NCI-H2081 treated with DMSO at 0.1 percent for 48 hours (cell line): ENCODE measurements at places on chromosomes 3 and 15.

GRCh38 chr15:40108061-40108854 lies 421 bp downstream of the BMF start:
- DNase-seq = no peak

DNA sequence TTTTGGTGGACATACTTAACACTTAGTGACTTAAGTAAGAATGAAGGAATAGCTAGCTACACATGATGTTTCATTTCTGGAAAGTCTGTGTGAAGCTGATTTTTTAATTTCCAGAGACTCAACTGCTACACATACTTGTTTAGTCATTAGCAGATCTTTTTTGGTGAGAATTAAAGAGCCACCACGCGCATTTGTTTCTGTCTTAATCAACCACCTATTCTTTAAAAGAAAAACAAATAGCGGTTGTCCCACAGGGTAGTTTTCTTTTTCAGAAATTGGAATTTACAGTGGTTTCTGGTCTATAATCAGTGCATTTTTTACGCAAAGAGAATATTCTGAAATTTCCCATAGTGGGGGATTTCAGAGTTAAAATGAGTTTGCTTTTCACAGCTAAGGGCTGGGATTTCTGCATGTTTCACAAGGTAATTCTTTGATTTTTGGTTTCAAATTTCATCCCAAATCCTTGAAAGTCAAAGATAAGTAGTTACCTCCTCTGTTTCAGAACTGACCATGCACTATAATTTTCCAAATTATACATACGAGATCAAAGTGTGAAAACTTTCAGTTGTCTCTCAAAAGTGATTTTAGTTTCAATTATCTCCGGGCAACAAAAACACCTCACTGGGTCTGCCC lies 631.0 kb upstream of the GRM7 start:
- no peak for DNase-seq

GRCh38 chr3:166283840-166284239 lies 446.6 kb upstream of the BCHE start:
- no peak for DNase-seq

DNA sequence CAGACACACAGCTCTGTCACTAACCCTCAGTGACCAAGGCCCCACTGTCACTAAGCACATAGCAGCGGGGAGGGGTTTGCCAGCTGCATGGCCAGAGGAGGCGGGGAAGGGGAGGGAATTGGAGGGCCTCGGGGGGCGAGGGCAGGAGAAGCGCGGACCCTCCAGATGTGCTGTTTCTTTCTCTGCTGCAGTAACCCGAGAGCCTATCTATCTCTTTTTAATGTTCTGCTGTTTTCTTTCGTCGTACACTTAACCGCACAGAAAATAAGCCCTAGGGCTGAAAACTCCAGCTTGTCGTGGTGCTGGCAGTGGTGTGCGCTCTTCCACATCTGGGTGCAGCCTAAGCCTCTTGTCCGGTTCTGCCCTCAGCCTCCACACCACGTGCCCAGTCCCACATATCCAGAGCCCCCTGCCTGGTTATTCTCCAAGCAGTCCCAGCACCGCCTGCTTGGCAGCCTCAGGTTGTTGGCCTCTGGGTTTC lies 51.1 kb downstream of the BDH1 start:
- no peak for DNase-seq

DNA sequence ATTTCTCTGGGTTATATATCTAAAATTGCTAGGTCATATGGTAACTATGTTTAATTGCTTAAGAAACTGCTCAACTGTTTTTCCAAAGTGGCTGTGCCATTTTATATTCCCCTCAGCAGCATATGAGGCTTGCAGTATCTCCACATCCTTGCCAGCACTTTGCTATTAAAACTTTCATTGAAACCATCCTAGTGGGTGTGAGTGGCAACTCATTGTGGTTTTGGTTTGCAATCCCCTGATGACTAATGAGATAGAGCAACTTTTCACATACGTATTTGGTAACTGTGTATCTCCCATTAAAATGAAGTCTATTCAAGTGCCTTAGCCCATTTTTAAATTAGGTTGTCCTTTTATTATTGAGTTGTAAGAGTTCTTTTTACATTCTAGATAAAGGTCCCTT lies 17.3 kb downstream of the KPNA1 start:
- DNase-seq = no peak

- DNase-seq = no peak
Observed at GRCh38 chr3:8712045-8712907, 21.3 kb upstream of the CAV3 start.

DNA sequence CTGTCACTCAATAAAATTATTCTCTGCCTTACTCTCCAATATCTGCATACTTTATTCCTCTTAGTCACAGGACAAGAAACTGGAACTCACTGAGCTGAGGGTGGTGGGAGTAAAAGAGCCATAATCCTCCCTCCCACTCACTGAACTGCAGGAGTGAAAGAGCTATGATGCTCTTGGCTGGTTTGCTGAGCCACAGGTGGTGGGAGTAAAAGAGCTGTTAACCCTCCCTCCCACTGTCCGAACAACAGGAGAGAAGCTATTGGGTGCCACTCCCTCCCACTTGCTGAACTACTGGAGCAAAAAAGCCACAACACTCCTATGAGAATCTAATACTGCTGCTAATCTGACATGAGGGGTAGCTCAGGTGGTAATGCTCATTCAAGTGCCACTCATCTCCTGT lies 391.0 kb downstream of the NSUN3 start:
- DNase-seq = no peak

GRCh38 chr3:195246581-195246995 lies 24.4 kb downstream of the XXYLT1 start:
- no peak for DNase-seq

GRCh38 chr3:113158171-113158570 lies 53.2 kb upstream of the BOC start:
- DNase-seq = no peak

DNA sequence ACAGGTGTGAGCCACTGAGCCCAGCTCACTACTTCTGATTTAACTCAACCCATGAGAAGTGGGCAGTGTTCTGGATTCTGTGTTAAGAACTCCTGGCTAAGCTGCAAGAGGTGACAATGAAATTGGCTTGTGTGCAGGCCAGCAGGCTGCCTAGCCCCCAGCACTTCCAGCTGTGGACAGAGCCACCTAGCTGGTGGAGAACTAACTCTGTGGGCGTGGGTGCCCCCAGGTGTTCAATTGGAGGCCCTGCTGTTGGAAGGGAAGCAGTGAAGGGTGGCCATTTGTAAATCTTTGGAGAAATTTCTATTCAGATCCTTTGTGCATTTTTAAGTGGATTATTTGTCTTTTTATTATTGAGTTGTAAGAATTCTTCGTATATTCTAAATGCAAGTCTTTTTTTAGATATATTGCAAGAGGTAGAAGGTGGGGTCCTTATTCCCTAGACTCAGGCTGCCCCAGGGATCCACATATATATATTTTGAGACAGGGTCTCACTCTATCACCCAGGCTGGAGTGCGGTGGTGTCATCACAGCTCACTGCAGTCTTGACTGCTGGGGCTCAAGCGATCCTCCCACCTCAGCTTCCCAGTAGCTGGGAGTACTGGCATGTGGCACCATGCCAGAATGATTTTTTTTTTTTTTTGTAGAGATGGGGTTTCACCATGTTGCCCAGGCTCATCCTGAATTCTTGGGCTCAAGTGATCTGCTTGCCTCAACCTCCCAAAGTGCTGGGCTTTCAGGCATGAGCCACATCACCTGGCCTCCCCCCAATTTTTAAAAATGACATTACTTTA lies 7.2 kb upstream of the SCAMP5 start:
- DNase-seq = peak; percentile 17

- no peak for DNase-seq
Observed at GRCh38 chr15:59792359-59792758, 103.2 kb upstream of the BNIP2 start.

DNA sequence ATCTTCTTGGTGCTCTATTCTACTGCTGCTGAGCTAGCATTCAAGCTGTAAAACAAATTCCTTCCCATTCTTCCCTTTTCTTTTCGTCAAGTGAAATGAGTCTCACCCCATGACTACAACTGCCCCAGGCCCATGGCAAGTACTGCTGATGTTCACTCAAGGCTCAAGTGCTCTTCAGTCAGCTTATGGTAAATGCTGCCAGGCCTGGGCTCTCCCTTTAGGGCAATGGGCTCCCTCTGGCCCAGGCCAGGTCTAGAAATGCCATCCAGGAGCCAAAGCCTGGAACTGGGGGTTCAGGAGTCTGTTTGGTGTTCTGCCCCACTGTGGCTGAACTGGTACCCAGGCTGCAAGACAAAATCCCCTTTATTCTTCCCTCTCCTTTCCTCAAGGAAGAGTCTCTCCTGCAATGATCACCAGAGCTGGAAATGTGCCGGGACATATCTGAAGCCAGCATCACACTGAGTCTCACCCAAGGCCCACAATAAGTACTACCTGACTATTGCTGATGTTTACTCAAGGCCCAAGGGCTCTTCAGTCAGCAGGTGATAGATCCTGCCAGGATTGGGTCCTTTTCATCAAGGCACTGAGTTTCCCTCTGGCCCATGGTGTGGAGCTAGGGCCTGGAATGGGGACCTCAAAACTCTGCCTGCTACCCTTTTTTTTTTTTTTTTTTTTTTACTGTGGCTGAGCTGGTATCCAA lies 205.0 kb upstream of the STAC start:
- no peak for DNase-seq

DNA sequence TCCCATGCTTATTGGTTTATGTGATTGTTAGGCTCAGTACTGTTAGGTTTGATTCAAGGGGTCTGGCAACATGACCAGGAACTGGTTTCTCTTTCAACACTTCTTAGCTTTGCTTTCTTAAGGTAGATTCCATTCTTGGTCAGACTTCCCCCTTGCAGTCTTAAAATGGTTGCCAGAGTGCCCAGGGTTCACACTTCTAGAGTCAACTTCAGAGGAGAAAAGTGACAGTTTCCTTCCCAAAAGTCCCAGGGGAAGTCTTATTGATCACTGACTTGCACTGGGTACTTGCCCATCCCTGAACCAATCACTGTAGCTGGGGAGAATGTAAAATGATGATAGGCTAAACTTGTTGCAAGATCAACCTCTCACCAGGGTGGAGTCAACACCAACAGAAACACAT lies 14.1 kb downstream of the MGLL start:
- DNase-seq = no peak

- DNase-seq = no peak
Observed at GRCh38 chr3:14431917-14432834, 29.8 kb downstream of the SLC6A6 start.

- no peak for DNase-seq
Observed at GRCh38 chr3:17802950-17803349, 60.5 kb upstream of the TBC1D5 start.

- no peak for DNase-seq
Observed at GRCh38 chr3:66302288-66302687, 81.5 kb downstream of the SLC25A26 start.

GRCh38 chr3:4759689-4760312 lies 219.4 kb upstream of the BHLHE40 start:
- DNase-seq = no peak

- no peak for DNase-seq
Observed at GRCh38 chr3:30614373-30614772, 8.0 kb downstream of the TGFBR2 start.

DNA sequence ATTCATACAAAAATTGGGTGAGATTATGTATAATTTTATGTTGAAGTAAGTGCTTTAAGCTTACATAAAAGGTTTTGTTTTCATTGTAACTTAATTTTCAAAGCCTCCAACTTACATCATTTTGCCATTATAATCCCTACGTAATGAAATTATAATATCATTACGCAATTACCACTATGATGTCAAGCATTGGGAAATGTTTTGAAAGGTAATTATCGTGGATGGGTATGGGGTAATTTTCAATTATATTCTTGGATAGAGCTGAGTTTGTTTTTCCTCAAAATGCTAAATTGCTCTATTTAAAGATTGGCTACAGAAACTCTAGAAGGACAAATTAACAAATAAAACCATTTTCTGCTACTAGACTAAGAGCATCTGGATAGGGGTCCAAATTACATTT lies 80.2 kb upstream of the FAM3D start:
- DNase-seq = no peak

- no peak for DNase-seq
Observed at GRCh38 chr3:72008226-72008996, 223.5 kb upstream of the PROK2 start.

GRCh38 chr3:32414522-32415202 lies 23.0 kb downstream of the CMTM7 start:
- DNase-seq = no peak

DNA sequence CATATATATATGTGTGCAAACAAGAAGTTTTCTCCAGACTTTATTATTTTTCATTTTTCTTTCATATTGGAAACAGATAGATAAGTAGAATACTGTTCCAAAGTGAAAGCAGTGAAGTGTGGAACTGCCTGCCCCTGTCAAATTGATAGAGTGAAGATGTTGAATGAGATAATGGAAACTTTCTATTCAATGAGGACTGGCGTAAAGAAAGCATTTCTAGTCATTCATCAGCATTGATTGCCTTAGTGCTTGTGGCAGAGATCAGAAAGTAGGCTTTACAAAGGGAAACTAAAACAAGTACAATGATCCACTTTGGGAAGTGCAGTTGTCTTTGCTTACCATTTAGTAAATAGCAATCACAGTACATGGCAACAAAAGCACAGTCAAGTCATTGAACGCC lies 300.0 kb downstream of the CADM2 start:
- no peak for DNase-seq

- DNase-seq = no peak
Observed at GRCh38 chr3:10421996-10422395, 83.4 kb downstream of the ATP2B2 start.

DNA sequence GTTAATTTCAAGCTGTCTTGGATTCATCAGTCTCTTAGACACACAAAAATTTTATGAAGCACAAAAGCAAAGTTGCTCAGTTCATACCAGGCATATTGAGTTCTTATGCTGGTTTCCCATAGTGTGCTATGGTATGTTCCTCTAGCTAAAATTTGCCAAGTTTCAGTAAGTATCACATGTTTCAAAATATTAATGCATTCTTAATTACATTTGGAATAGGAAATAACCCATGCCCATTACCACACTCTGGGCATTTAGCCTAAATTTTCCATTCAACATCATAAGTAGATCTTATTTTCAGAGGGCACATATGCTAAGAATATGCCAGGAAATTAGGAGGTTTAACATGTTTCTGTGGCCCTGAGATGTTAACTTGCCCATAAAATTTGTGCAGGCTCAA lies 289.9 kb downstream of the SHOX2 start:
- DNase-seq = no peak

GRCh38 chr3:195150181-195151118 lies 120.5 kb downstream of the XXYLT1 start:
- no peak for DNase-seq
